ENCODE measurements at places on chromosomes 5 and 9. TPM values are rescaled to one million over a fixed set of nuclear protein-coding genes. Genes with fewer than 3 reads are reported as not detected.

The RNF183 gene
- not detected for total RNA-seq

The COL23A1 gene
- total RNA-seq, result not detected

The PFDN1 gene
- 145 TPM for total RNA-seq

The SMIM33 gene
- total RNA-seq, result not detected

The PCDHGA2 gene
- total RNA-seq, result 0.32 TPM

The CLINT1 gene
- total RNA-seq, result 50.6 TPM

The PHAX gene
- 55.4 TPM for total RNA-seq

The CXXC5 gene
- 78.6 TPM for total RNA-seq

The ASPN gene
- total RNA-seq, result 0.07 TPM

The KIF12 gene
- 0.12 TPM for total RNA-seq

The LPAR1 gene
- 33.8 TPM for total RNA-seq

The CRB2 gene
- not detected for total RNA-seq

The SLC25A48 gene
- not detected for total RNA-seq

The GABRA1 gene
- not detected for total RNA-seq

The ST8SIA4 gene
- 0.10 TPM for total RNA-seq

The TMEM171 gene
- total RNA-seq, result 2.1 TPM

The CER1 gene
- total RNA-seq, result not detected
